Stimulated activated CD4-positive, alpha-beta T cell treated with anti-CD3 and anti-CD28 coated beads, Interleukin-2, amount 100 ng/mL, for 48 hours (primary cell): ENCODE measurements at places on chromosomes 5 and 9.
A peak's percentile ranks its signal among the peaks of the same experiment; 100 is the strongest.

GRCh38 chr5:122311961-122312590, at the start of gene SNCAIP:
SNCAIP (plus strand) TSS chr5:122312237; CDS start chr5:122391135, 78,898 bp downstream.
- peak; percentile 0 for DNase-seq

DNA sequence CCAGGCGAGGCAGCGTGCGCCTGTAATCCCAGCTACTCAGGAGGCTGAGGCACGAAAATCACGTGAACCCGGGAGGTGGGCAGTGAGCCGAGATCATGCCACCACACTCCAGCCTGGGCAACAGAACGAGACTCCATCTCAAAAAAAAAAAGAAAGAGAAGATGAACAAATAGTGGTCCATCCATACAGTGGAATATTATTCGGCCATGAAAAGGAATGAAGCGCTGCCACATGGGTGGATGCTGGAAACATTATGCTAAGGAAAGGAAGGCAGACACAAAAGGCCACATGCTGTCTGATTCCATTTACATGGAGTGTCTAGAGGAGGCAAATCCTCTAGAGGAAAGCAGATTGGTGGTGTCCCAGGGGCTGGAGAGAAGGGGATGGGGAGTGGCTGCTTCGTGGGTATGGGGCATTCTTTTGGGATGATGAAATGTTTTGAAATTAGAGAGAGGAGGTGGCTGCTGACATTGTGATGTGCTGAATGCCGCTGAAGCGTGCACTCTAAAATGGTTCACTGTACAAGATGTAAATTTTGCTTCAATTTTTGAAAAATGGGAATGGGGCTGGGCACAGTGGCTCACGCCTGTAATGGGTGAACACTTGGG, 17.0 kb downstream of the PLPP7 start:
- no peak for DNase-seq

DNA sequence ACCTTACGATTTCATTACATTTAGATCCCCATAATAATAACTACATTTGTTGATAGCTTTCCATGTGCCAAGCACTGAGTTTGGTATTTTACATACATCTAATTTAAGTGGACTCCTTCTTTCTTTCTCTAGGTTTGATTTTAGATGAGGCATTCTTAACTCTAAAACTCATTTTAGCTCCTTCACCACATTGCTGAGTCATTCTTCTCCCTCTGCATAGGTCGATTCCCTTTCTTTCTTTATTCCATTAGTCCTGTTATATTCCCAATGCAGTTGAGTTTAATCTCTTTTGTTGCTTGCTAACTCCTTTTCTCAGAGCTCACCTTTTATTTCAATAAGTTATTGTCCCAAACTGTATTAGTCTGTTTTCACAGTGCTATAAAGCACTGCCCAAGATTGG, 329.8 kb downstream of the TAF11L14 start:
- no peak for DNase-seq

DNA sequence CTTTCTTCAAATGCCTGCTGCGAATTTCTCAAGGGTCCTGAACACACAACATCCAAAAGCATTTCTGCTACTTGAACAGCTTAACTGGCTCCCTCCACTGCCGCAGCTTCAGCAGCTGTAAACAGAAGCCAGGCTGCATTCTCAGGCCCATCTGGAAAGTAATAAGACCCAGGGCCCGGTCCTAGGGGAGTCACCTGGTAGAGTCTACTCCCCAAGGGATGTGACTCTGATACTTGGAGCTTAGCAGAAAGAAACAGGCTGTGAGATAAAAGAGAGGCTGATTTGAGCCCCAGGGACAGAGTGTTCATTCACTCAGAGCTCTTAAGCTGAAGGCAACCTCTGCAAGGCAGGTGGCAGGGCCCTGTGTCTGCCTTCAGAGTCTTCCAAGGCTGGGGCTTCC, 356.8 kb downstream of the SPOCK1 start:
- no peak for DNase-seq

DNA sequence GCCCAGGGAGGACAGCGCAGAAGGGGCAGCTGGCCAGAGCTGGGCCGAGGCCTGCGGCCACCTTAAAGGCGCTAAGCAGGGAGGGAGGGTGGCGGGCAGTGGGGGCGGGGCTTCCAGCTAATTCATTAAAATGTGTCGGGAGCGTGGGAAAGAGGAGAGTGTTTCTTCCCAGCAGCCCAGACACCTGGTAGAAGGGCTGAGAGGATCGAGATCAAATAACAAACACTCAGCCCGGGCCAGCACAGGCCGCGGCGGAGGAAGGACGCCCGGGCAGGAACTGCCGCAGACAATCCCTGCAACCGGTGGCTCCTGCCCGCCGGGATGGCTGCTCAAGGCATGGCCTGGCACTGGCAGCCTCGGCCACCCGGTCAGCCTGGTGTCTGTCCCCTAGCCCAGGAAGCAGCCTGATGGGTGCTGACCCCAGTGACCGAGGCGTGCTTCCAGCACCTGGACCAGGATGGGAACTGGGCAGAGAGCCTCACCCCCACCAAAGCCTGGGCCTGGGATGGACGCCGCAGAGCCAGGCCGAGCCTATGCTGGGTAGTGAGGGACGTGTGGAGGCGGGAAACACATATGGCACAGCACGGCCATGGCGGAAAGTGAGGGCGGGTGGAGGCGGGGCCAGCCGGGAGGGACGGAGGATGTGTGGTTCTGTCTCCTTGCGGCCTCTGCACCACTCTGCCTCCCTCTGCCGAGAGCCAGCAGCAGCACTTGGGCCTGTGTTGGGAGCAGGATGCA, 3.2 kb upstream of the NRARP start:
- peak; percentile 63 for DNase-seq

DNA sequence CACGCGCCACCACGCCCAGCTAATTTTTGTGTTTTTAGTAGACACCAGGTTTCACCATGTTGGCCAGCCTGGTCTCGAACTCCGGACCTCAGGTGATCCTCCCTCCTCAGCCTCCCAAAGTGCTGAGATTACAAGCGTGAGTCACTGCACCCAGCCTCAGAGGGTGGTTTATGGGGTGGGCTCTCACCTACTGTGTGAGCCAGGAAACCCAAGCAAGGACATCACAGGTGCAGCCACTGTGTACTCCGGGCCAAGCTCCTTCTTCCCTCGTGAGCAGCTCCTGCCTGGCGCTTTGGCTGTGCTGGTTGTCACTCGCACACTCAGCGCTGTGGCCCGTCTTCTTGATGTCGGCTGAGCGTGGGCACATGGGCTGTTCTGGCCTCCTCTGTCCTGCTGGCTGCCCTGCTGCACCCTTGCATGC, 70.1 kb downstream of the WNK2 start:
- DNase-seq = no peak

- DNase-seq = no peak
Observed at GRCh38 chr5:116621599-116621998, 47.0 kb upstream of the SEMA6A start.

GRCh38 chr5:160312960-160313727, 780 bp upstream of the CCNJL start:
- no peak for DNase-seq

- no peak for DNase-seq
Observed at GRCh38 chr9:132833550-132834121, 44.4 kb downstream of the AK8 start.

DNA sequence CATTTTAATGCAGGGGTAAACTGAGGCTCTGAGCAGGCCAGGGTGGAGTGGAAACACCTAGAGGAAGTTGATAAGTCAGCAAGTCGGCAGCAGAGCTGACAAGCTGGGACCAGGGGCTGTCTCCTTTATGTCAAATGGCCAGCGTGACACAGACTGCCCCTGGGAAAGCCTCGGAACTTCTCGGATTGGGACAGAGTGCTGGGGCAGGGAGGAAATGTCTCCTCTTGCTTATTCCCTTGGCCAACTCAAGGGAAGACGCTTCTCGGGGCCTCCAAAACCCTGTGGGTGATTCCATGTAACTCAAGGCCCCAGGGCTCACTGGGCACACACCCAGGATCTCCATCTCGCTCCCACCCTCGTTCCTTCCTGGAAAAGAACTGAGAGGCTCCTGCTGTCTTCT, 25.4 kb upstream of the ANXA6 start:
- no peak for DNase-seq

GRCh38 chr5:62538017-62538942, 40.3 kb upstream of the LRRC70 start:
- no peak for DNase-seq

- DNase-seq = no peak
Observed at GRCh38 chr5:154284433-154284832, 93.9 kb downstream of the GALNT10 start.

GRCh38 chr9:122236681-122237080, 7.9 kb upstream of the LHX6 start:
- no peak for DNase-seq

GRCh38 chr9:80934095-80934494, 755.3 kb downstream of the TLE1 start:
- no peak for DNase-seq

DNA sequence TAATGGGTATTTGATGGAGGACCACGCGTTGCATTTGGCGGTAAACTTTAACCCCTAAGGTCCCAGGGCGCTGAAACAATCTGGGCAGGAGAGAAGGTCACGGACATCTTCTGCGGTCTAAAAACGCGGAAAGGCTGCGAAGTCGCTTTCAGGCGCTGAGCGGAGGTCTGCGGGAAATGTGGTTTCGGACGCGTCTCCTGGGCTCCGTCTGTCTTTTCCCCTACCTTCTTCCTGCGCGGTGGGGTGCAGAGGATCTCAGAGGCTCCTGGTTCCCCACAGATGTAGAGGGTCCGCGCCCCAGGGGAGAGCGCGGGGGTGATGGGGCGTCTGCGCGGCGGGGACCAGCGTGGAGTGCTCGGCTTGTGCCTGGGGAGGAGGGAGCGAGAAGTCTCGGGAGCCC, 58.4 kb downstream of the ZNF510 start:
- no peak for DNase-seq

DNA sequence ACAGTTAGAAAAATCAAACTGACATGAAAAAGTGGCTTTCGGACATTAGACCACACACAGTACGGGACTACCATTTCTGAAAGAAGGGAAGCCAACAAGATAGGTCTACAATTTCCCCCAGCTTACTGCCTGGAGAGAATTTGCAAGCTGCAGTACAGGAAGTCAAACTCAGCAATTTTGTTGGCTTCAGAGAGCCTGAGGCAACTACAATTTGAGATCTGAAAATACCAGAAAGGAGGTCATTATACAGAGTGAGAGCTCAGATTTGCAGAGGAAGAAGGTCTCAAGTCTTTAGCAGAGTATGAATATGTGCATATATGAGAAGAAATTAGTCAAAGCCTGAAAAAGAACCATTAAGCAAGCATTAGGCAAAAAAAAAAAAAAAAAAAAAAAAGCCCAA, 83.0 kb downstream of the OXCT1 start:
- DNase-seq = no peak

GRCh38 chr5:133895979-133896845, 72.2 kb downstream of the C5orf15 start:
- no peak for DNase-seq

GRCh38 chr9:91101611-91102168, 260.0 kb downstream of the AUH start:
- DNase-seq = peak; percentile 61

GRCh38 chr5:134877159-134877558, 3.0 kb downstream of the TXNDC15 start:
- no peak for DNase-seq

DNA sequence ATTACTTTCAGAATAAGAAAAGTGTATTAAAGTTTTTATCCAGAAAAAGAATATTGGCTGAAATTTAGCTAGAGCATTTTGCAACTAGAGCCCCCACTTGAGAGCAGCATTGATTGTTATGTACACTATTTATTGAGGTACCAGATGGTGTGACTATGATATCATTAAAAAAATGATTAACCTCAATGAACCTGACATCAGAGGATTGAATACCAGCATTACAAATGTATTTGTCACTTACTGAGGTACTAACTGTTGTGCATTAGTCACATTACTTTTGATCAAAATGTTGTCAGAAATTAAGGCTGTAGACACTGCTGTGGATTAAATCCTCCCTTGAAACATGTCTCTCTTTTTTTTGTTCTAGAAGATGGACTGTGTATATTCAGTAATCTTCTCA, 127.8 kb upstream of the DHFR start:
- DNase-seq = no peak

DNA sequence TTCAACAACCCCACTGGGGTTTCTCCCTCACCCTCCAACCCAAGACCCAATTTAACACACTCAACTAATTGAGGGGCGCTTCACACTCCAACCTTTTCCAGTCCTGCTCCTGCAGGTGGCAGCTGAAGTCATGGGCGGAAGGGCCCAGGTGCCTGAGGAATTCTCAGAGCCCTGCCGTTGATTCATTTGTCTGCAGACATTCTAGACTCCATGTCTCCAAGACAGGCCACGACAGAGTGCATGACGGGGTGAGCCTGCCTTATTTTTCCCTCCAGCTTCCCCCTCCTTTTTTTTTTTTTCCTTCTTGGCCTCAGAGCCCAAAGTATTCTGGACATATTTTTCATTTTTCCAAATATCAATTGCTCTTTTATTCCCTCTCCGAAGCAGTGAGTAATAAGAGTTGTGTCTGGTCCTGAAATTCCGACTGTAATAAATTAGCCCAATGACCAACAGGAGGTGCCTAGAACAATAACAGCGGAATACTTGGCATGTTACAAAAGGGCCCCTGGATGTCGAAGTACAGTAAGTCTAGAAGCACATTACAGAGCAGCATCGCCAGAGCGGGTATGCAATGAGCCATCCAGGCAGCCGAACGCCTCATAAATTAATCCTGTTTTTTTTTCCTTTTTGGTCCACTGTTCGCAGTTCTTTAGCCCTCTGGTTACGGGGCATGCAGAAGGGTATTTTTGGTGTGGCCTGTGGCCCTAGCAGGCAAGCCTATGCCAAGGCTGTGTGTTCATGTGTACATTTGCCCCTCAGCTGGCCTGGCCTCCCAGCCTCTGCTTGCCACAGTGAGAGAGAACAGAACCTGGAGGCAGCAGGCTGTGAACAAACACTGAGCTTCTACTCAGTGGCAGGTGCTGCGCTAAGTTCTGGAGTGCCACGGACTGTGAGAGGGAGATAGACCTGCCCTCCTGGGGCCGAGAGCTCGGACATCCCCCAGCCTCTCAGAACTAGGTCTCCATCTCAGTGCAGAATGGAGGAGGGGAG, 8.6 kb upstream of the SMIM23 start:
- DNase-seq = no peak

DNA sequence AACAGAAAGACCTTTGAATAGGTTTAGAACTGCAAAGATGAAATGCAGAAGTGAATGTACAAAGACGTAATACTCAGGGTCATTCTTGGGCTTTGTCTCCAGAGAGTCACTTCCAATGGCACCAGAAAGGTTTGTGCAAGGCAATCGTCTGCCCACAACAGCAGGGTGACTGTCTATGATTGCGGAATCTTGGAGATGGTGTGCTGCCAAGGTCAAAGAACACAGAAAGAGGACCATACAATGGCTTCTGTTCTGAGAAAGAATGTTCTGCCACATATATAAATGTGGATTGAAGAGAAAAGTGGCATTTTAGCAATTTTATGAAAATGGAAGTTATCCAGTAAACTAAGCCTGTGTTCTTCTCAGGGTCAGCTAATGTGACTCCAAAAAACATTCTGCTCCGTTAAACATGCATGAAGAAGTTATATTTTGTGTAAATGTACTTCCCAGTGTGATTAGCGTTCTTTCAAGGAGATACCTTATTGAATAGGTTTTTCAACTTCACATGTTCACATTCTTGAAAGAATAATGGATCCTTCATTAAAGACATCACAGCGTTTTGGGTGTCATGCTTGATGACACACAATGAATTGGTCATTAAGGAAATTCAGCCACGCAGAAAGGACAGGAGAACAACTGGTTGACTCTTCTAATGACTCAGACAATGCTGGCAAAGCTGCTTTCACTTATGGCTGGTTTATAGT, 73.4 kb upstream of the CDH6 start:
- no peak for DNase-seq
